ENCODE measurements at places on chromosomes 6 and 20.

GRCh38 chr6:29887330-29887818 lies 55.0 kb upstream of the HLA-A start:
- DNase-seq = peak; percentile 8

DNA sequence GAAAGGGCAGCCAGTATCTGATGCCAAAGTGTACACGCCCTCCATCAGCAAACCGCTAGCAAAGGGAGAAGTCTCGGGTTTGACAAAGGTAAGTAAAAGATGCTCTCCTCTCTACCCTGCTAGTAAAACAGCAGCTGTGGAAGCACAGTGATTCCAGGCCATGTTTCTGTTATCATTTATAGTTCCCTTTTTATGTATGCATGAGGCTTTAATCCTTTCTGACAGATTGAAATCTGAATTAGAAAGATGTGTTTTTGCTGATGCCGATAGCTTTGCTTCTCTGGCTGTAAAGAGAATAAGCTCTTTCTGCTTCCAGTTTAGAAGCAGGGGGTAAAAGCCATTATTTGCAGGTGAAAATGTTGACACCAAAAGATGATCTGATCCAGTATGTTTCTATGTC lies 392.4 kb upstream of the SOX4 start:
- no peak for DNase-seq

- DNase-seq = no peak
Observed at GRCh38 chr20:44176833-44177534, 10.0 kb downstream of the JPH2 start.

DNA sequence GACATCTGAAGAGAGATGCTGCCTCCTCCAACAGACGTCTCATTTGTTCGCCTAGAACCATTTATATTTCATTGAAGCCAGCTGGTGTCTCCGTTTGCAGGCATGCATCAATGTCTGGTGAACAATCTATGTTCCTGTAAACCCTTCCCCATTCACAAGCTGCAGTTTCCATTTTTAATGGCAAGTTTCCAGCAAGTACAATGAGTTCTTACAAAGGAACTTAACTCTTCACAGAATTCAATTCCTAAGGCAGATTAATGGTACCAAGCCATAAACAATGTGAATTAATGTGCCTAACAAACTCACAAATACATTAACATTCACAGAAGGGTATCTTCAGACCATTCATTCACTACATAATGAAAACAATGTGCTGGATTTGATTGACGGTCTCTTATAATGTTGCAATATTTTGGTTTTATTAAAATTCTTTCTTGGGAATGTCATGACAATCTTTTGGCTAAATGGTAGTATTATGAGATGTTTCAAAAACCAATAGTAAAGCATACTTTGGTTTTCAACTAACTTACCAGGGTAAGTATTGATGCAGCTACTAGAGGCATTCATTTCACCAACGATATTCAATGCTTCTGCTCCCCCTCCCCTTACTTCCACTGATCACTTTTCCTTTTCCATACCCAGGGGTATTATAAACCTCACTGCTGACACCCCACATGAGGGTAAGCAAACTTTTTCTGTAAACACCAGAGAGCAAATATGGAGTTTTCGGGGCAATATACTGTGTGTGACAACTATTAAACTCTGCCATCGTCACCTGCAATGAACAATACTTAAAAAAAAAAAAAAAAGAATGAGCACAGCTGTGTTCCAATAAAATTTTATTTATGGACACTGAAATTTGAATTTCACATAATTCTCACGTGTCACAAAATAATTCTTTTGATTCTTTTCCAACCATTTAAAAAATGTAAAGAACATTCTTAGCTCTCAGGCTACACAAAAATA lies 4.2 kb downstream of the AKIRIN2 start:
- DNase-seq = peak; percentile 66

DNA sequence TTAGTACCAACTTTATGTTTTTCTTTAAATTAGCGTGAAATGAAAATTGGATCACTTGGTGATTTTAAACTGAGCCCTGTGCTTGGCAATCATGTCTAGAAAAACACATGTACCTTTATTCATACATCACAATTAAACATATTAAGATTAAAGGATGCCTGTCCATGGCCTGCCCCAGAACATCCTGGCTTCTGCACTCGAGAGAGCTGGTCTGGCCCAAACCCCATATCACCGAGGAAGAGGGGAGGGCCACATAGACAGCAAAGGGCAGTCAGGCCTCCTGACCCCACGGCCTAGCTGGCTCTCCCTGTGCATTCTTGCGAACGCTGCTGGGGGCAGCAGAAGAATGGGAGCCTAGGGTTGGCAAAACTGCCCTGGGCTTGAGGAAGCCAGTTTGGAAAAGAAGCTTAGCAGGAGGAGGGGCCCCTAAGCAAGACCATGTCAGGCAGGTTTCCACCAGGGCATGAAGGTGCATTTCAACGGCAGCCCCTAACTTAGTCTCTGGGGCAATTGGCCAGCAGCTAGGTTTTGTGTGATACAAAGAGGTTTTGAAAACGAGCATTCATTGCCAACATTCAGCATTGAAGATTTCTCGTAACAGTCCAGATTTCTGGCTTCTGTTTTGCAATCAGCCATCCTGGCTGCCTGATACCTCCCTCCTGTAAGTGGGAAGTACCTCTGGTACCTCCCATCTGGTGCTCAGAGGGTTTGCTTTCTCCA lies 8.6 kb downstream of the BPIFB3 start:
- no peak for DNase-seq

DNA sequence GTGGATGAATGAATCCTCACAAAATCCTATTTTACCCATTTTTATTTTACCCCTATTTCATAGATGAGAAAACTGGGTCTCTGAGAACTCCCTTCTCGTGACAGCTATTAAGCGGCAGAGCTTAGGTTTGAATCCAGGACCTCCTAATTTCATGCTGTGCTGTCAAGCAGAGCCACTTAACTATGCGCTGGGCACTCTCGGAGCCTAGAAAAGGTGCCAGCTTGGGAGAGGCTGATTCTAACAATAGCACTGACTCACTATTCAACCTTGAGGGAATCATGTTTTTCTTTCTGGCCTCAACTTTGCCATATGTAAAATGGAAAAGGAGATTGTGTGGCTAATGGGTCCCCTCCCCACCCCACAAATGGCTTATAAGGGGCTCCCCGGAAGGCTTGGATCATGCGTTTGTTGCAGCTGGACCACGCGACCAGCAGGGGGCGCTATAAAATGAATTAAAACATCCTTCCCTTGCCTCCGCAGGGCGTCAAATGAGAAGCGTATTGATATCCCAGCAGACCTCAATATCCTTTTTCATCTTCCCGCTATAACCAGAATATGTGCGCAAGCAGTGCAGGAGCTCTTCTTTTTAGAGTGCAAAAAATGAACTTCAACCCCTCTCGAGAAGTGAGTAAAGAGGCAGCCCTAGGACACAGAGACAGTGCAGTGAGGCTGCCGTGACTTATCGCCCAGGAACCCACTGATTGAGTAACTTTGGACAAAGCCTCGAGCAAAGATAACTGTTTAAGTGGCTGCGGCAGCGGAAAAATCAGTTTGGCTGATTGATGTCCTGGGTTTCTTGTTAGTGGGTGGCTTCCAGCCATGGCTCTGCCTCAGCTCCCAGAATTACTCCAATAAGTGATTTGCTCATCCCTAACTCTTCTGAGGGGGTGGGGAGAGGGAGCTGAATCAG lies 12.8 kb upstream of the PDYN start:
- DNase-seq = peak; percentile 29

GRCh38 chr6:160356074-160356744 lies 8.0 kb downstream of the SLC22A3 start:
- DNase-seq = no peak

DNA sequence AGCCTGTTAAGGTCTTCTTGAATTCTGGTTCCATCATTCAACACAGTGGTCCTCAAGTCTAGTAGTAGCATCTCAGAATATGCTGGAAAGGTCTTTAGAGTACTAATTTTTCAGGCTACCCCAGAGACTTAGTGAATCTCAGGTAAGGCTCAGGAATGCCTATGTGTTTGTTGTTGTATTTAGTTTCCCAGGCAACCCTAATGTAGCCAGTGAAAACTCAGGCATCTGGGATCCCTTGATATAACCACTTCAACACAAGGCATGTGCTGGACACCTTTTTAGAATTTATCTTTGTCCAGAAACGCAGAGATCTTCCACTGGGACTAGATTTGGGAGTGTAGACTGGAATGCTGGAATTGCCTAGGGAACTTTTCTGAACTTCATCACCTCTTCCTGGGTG lies 597.9 kb upstream of the FLRT3 start:
- no peak for DNase-seq

- no peak for DNase-seq
Observed at GRCh38 chr6:147238164-147238563, 33.9 kb downstream of the STXBP5 start.

DNA sequence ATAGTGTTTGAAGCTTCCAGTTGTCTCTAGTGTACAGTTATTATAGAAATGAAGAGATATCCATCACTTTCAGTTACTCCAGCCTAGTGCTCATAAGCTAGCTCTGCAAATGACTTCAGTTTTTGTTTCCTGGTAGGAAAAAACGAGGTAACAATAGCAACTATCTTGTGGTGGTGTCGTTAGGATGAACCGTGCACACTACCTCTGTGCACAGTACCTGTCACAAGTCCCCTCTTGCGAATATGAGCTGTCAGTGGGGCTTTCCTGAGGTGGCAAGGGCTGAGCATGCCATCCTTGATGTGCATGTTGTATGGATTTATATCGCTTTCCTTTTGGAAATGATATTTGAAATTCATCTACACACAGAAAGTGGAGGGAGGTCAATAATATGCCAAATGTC lies 151.8 kb downstream of the ARID1B start:
- DNase-seq = no peak

- no peak for DNase-seq
Observed at GRCh38 chr6:57283911-57284455, 33.4 kb upstream of the PRIM2 start.

DNA sequence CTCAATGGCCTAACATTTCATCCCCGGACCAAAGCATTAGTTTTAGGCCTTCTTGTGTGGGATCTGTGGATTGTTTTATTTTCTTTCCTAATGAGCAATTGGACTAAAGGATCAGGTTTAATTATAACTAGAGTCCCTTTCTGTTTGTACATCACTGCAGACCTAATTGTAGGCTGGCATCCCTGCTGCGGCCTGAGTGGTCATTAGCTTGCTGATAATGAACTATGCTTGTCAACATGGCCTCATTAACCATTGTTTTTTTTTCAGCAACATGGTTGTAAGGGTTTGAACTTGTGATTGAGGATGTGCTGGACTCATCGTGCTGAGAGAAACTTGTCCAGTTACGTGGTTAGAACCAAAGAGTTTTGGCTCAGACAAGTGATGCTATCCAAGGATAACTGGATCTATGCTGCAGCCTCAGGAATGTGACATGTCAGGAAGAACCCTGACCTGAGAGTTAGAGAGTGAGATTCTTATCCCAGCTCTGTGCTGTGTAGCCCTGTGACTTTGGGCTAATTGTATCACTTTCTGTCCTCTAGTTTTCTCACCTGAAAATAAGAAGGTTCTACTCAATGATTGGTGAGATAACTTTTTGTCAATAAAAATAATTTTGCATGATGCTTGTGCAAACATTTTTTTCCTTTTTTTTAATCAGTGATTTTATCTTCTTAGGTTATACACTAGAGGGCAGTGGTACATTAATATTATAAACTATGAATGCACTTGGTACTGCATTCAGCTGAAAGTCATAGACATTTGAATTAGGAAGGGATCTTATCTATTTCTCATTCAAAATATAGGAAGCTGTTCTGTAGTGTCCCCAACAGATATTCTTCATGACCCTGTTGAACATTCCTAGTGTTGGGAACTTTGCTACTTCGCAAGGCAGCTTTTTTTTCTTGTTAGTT lies 140.9 kb downstream of the RNF144B start:
- DNase-seq = no peak

GRCh38 chr6:15986027-15986629 lies 142.8 kb upstream of the MYLIP start:
- no peak for DNase-seq

DNA sequence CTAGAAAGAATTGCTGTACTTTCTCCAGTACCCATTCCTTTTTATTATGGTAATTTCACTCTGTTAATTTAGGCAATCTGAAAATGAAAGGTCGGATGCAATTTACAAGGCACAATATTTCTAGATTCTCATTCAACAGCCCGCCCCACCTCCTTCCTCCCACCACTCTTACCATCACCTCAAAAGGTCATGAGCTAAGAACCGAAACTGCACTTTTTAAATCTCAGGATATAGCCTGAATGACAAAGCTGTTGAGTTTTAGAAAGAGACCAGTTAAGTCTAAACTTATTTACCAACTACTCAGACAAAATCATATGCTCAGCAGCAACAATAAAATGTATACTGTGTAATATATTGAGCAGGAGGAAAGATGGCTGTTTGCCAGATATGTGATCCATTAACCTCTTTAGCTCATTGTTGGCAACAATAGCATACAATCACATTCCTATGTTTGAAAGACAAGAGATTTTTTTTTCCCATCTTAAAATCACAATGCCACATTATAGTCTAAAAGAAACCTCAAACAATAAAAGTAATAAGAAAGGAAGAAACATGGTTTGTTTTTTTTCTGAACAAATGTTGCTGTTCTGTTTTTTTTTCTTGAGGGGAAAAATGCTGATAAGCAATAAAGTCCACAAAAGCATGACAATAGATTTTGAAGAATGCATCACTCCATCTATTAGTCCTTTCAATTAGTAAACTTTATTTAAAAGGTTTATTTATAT lies 1.6 kb upstream of the HS3ST5 start:
- no peak for DNase-seq

GRCh38 chr6:44156494-44157151 lies 2.0 kb upstream of the CAPN11 start:
- DNase-seq = no peak

GRCh38 chr6:30685157-30686008 lies 1.1 kb downstream of the PPP1R18 start:
- DNase-seq = no peak

DNA sequence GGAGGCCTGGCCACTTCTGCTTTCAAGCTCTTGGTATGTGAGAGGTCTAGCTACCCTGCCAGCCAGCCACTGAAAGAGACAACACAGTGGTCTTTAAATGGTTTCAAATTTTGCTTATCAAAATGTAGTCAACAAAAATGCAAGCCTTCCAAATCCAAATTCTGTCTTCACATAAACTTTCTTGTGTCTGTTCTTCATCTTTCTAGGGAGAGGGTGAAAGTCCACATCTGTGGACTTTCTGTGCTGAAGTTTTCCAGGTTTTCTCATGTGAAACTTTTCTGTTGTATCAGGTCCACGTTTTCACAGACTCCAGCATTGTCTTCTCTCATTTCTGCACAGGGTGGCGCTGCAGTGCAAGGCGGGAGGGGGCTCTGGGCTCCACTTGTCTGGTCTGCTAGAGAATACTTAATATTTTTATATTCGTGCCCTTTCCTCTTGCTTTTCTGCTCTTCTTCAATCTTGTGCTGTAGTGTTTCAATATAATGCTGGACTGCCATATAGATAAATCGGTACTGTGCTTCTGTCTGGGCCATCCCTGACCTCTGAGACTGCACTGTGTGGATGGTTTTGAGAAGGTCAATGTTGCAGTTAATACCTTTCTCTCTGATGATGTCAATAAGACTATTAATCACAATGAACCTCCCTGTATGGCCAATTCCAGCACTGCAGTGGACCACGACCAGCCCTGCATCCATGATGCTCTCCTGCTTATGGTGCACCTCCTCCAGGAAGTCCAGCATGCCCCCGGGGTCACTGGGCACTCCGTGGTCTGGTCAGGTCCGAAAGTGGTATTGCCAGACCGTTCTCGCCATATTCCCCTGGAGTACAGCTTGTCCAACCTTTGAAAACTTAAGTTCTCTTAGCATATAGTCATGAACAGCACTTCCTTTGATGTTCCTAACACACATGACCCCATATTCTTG lies 161.6 kb upstream of the TNFAIP3 start:
- DNase-seq = peak; percentile 53
